ENCODE measurements at places on chromosomes 1 and 21. TPM values are rescaled to one million over a fixed set of nuclear protein-coding genes. Genes with fewer than 3 reads are reported as not detected.

The UBE2U gene
- total RNA-seq = not detected

The LCK gene
- 4.6 TPM for total RNA-seq

The ITPKB gene
- 16.8 TPM for total RNA-seq

DNA sequence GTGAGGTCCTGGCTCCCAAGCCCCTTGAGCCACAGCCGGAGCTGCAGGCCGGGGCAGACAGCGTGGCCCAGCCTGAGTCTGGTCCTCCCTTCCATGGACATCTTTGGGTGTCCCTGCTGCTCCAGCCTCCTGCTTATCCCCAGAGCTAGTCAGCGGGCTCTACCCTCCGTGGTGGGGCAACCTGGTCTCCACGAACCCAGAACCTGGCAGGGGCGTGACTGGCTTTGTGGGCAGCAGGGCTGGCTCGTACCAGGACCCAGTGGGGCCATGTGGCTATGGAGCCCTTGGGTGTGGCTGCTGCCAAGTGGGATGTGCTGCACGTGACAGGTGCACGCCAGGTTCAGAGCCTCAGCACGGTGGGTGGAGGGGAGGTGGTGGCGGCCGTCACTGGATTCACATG, 18.3 kb downstream of the CFAP410 start:
- no peaks in the 10 kb centered on the region for H3K27me3 ChIP-seq
- no peaks in the 10 kb centered on the region for H3K4me1 ChIP-seq
- DNase-seq = no peak
- H3K27ac ChIP-seq = no peak overlapping the region
- no peak overlapping the region for H3K4me3 ChIP-seq

DNA sequence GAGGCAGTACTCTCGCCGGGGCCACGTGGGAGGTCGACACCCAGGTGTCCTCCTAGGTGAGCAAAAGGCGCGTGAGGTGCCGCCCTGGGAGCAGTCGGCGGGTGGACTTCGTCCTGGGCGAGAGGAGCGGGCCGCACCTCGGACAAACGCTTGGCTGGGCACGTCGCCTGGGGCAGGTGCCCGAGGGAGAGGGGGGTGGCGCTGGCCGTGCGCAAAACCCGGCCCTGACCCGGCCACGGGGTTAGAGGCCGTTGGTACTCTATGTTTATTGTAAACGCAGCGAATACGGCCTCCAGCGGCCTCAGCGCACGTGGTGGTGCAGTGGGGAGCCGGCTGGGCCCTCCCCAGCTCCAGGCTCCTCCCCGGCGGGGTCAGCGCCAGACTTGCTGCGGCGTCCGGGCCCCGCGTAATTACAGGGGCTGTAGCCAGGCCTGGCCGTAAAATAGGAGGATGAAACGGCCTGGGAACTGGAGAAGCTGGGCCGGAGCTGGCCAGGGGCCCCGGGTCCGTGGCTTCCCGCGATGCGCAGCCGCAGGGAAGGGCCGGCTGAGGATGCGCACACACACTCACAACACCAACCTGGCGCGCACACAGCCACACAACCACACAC, 1.6 kb upstream of the EFNA1 start:
- peak; percentile 66 for DNase-seq
- no peaks in the 10 kb centered on the region for H3K27me3 ChIP-seq
- H3K27ac ChIP-seq = no peak overlapping the region

- H3K27me3 ChIP-seq = no peaks in the 10 kb centered on the region
- H3K4me1 ChIP-seq = no peaks in the 10 kb centered on the region
- H3K36me3 ChIP-seq = no peaks in the 10 kb centered on the region
- no peak for DNase-seq
- no peak overlapping the region for H3K27ac ChIP-seq
These were observed 83.1 kb upstream of the WNT4 start for GRCh38 chr1:22225858-22226589.

- no peaks in the 10 kb centered on the region for H3K36me3 ChIP-seq
- no peaks in the 10 kb centered on the region for H3K4me1 ChIP-seq
- no peak overlapping the region for H3K27ac ChIP-seq
- peak; percentile 43 for DNase-seq
- no peak overlapping the region for H3K4me3 ChIP-seq
- H3K27me3 ChIP-seq = no peaks in the 10 kb centered on the region
These were observed 18.6 kb downstream of the ACOT11 start for GRCh38 chr1:54566438-54567141.

- no peaks in the 10 kb centered on the region for H3K4me1 ChIP-seq
- no peak overlapping the region for H3K27ac ChIP-seq
- H3K27me3 ChIP-seq = no peaks in the 10 kb centered on the region
- H3K36me3 ChIP-seq = no peaks in the 10 kb centered on the region
- DNase-seq = no peak
- H3K4me3 ChIP-seq = no peak overlapping the region
These were observed 13.8 kb downstream of the DMBX1 start for GRCh38 chr1:46503421-46503820.

The KIF17 gene
- total RNA-seq = 3.2 TPM

- H3K4me3 ChIP-seq = no peak overlapping the region
- no peaks in the 10 kb centered on the region for H3K27me3 ChIP-seq
- DNase-seq = peak; percentile 55
- H3K4me1 ChIP-seq = no peaks in the 10 kb centered on the region
- no peak overlapping the region for H3K27ac ChIP-seq
These were observed 14.6 kb upstream of the PKP1 start for GRCh38 chr1:201268604-201269151.

- H3K27ac ChIP-seq = no peak overlapping the region
- peaks cover 9% of the 10 kb centered on the region for H3K4me1 ChIP-seq
- H3K27me3 ChIP-seq = no peaks in the 10 kb centered on the region
- H3K36me3 ChIP-seq = peaks cover 3% of the 10 kb centered on the region
- no peak overlapping the region for H3K4me3 ChIP-seq
- no peak for DNase-seq
These were observed 59.9 kb upstream of the JAK1 start for GRCh38 chr1:65026235-65026634.

GRCh38 chr1:177983482-177984135, 13.8 kb upstream of the SEC16B start:
- DNase-seq = no peak
- H3K4me1 ChIP-seq = no peaks in the 10 kb centered on the region
- H3K36me3 ChIP-seq = no peaks in the 10 kb centered on the region
- no peak overlapping the region for H3K27ac ChIP-seq

The GNG12 gene
- total RNA-seq = 175 TPM

- DNase-seq = peak; percentile 83
- H3K27ac ChIP-seq = no peak overlapping the region
- no peaks in the 10 kb centered on the region for H3K4me1 ChIP-seq
- H3K36me3 ChIP-seq = no peaks in the 10 kb centered on the region
- no peak overlapping the region for H3K4me3 ChIP-seq
- no peaks in the 10 kb centered on the region for H3K27me3 ChIP-seq
These were observed 30.3 kb upstream of the CLIC4 start for GRCh38 chr1:24714859-24715520.

The PPIAL4G gene
- total RNA-seq = 0.09 TPM

DNA sequence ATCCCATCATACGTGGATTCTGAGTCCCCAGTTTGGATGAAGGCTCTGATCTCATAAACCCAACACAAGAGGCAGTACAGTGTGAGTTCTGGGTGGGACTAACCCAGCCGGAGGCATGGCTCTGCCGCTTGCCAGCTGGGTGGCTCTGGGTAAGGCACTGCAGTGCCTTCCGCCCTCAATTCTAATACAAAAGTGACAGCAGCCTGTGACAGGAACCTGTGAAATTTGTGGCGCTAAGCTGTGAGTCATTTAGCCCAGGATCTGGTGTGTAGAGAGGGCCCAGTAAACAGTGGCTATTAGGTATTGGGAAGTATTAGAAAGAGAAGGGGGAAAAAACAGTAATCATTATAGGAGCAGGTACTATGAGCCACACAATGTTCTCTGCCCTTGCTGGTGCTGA, 23.3 kb downstream of the HSPG2 start:
- no peaks in the 10 kb centered on the region for H3K36me3 ChIP-seq
- H3K4me3 ChIP-seq = no peak overlapping the region
- H3K4me1 ChIP-seq = peaks cover 7% of the 10 kb centered on the region

The ABCA4 gene
- 0.16 TPM for total RNA-seq

The UBXN10 gene
- 0.23 TPM for total RNA-seq

- no peaks in the 10 kb centered on the region for H3K36me3 ChIP-seq
- no peak overlapping the region for H3K27ac ChIP-seq
- DNase-seq = no peak
These were observed 5.2 kb upstream of the HSD3B2 start for GRCh38 chr1:119409731-119410130.

Measured in aorta (tissue), 5 donors.